D721Med (cell line): ENCODE measurements at places on chromosomes 5 and 9.

DNA sequence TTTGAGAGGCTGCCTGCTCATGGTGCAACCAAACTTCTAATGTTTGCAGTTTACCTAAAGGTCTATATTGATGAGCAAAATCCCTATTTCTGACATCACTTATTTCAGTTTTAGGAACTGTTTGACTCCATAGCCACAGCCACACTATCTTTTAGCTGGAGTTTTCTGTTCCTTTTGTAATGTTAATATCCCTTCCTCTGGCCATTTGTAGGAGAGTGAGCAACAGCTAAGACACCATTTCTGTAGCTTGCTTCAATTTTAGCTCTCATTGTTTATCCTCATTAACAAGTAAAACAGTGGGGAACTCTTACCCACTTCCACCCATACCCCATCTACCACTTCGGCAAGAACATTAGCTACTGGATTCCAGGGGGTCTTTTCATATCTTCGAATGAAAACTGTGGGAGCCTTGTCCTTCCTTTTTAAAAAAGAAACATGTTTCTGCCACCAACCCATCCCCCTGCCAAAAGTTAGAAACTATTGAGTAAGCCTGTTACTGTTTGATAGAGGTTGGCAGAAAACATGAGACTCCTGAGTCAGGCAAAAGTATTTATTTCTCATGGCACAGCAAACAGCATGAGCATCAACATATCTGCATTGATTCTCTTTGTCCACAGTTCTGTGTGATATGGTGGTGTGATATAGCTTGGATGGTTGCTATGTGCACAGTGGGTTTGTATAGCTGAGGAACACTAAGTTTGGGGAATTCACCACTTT, 174.1 kb downstream of the MEF2C start:
- DNase-seq, result no peak

DNA sequence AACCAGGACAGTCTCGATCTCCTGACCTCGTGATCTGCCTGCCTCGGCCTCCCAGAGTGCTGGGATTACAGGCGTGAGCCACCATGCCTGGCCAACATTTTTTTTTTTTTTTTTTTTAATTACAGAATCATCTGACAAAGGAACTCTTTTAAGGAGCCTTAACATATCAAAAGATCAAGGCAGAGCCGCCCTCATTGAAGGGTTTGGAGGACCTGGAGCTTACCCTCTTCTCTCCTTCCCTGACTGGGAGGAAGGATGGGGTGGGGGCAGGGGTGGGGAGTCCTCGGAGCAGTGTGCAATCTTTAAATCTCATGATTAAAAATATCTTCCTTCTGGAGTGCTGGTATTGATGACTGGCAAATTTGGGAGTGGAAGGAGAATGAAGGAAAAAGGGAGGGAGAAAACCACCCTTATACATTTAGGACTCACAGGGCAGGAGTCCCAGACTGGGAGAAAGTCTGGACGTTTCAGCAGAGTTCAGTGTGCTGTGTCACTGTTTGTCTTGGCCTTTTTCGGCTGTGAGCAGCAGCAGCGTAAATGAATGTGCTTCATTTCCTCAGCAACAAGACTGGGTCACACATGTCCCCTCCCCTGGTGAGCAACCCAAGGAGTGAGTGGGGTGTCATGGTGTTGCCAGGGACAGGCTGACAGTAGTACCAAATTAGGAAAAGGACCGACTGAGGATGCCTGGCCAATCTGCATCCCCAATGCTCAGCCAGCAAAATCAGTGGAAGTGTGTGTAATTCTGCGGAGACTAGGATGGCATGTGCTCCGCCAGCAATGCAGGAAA, 115.3 kb upstream of the BNC2 start:
- DNase-seq, result no peak

DNA sequence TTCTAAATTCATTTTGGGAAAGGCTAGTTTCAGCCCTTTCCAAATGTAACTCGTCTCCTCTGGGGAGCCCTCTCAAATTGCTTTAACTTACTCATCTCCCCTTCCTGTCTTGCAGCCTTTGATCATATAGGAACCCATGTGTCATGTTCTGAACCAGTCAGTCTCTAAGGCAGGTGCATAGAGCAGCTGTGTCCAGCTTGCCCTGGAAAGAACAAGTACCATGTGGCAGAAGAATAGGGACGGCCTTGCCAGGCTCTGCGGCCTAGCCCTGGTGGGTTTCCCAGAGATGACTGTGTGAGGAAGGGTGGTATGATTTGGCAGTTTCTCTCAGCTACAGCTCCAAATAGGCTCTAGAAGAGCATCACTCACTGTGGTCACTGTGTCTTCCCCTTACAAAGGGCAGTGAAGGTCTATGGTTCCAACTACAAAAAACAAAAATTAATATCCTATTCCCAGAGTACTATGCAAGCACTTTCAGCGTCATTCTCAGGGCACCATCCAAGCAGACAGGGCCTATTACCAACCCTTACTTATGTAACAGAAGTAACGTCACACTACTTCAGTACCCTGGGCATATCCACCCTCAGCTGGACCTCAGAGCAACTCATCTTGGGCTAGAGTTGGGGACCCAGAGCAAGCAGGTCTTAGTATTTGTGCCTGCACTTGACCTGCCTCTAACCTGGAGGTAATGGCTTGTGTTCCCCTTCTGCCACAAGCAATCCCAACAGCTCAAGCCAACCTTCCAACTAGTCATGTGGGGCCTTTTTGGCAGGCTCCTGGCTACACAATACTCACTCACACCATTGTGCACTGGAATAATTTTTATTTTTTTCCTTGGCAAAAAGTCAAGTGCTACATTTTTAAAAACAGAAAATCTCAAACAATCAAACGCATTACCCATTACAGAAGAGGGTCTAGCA, 37.2 kb upstream of the UBAP2 start:
- no peak for DNase-seq

- DNase-seq, result no peak
Observed at GRCh38 chr5:125722550-125722949, 700.7 kb upstream of the GRAMD2B start.

- DNase-seq, result no peak
Observed at GRCh38 chr5:172077664-172078425, 71.4 kb upstream of the FBXW11 start.

- no peak for DNase-seq
Observed at GRCh38 chr9:16705111-16705604, 165.3 kb downstream of the BNC2 start.
